ENCODE measurements at places on chromosomes 6 and 20. TPM values are rescaled to one million over a fixed set of nuclear protein-coding genes. Genes with fewer than 3 reads are reported as not detected.

Gene COL19A1
- 7.6 TPM for total RNA-seq

Gene ZKSCAN3
- 6.7 TPM for total RNA-seq

Gene ANKEF1
- 0.95 TPM for total RNA-seq

Gene CYB5R4
- total RNA-seq: 14.7 TPM

Gene CCN5
- total RNA-seq: 2.2 TPM

Gene MOCS1
- total RNA-seq: 24.8 TPM

Gene HLA-DPB1
- 37.8 TPM for total RNA-seq

Gene ZBTB24
- 9.3 TPM for total RNA-seq

Gene PAK5
- total RNA-seq: 20.5 TPM

Gene GPR6
- total RNA-seq: 4.3 TPM

Gene MYBL2
- not detected for total RNA-seq

Gene PRL
- total RNA-seq: not detected

Gene CDKN1A
- 10.6 TPM for total RNA-seq

Gene PKIB
- 3.0 TPM for total RNA-seq

Gene TREML2
- not detected for total RNA-seq

Gene RPS10
- 405 TPM for total RNA-seq

Gene TAGAP
- total RNA-seq: 0.68 TPM

Gene GPLD1
- total RNA-seq: 20.4 TPM

Gene THEMIS
- total RNA-seq: 8.4 TPM

Gene NR2E1
- 22.9 TPM for total RNA-seq

Gene MAFB
- total RNA-seq: 14.8 TPM

Gene DYNLT2
- total RNA-seq: 4.9 TPM

Gene PPP1R3G
- total RNA-seq: 2.6 TPM

Gene C6orf141
- not detected for total RNA-seq

Gene DEFB124
- total RNA-seq: not detected

Gene SLC22A7
- total RNA-seq: 0.48 TPM

Gene RAET1E
- not detected for total RNA-seq

Gene DXO
- 26.0 TPM for total RNA-seq

Gene ANKRD66
- total RNA-seq: not detected

Data from dorsolateral prefrontal cortex (tissue), 122 donors.